ENCODE measurements at places on chromosomes 13 and 19.

- DNase-seq, result no peak
These were observed 3.6 kb downstream of the SERTAD1 start for GRCh38 chr19:40421993-40422747.

GRCh38 chr13:40204246-40204645 is 462.2 kb downstream of the FOXO1 start:
- DNase-seq, result no peak

DNA sequence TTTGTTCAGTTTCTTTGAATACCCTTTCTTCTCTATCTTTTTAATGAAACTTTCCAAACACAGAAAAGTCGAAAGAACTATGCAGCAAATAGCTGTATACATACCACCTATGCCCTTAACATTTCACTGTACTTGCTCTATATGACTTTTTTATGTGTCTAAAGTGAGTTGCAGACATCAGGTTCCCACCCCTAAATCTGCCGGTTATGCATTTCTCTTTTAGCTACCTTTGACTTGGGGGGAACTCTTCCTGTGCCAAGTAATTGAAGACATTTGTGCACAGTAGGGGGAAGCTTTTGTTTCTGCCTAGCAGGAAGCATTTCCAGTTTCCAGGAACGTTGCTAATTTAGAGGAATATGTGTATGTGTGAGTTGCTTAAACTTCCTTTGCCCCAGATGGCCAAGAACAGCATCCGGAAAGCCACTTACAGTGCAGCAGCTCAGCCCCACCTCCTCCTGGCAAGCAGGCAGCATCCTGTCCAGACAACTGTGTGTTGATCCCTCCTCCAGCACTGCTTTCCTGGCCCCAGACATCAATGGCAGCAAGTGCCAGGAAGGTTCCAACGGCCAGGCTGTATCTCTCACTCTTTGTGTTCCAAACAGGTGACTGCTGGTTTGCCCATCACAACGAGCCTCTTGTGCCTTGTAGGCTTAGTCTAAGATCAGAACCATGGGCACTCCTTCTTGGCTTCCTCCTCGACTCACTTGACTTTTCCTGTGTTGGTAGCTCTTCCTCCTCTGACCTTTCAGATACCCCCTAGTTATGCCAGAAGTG is 14.7 kb upstream of the GRAMD1A start:
- no peak for DNase-seq

- DNase-seq, result no peak
These were observed 23.7 kb upstream of the GPR18 start for GRCh38 chr13:99281811-99282263.

DNA sequence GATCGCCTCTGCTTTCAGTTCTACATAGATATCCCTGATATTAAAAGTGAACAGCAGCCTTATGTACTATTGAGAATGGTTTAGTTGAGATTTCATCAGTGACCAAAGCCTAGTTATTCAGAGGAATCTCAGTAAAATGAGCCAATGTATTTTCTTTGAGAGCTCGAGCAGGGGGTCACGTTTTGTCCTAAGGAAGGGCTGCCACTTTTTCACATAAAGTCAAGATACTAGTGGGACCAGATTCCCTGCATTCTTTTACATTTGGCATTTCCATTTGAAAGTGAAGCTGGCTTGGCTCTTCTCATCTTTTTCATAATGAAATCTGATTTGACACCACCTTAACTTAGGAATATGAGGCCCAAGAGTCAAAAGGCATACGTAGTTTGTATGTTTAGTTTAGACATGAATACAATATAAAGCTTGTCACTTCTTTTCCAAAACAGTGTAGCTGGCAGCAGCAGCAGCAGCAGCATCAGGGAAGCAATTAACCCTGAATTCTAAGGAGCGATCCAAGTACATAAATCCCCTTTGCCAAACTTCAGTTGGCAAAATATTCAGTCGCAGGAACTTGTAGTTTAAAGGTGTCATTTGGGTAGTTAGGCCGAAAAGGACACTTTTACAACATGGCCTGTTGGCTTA is 1752.2 kb upstream of the PCDH20 start:
- DNase-seq, result no peak

GRCh38 chr19:18415178-18415867 is 3.9 kb upstream of the SSBP4 start:
- no peak for DNase-seq

DNA sequence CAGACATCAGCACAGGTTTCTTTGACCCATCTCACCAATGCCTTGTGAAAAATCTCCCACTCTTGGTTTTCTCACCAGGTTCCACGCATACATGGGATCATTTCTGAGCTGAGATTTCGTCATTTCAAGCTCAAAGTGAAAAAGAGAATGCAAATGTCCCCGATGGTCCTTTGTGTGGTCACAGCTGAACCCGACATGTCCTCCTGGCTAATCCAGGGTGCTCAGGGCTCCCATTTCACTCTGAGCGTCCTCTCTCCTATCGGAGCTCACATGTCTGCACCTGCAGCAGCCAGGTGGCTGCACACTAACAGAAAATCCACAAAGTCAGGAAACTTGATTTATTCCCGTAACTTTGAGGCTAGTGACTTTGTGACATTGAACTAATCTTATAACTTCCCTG is 9.3 kb upstream of the CEACAM3 start:
- no peak for DNase-seq

DNA sequence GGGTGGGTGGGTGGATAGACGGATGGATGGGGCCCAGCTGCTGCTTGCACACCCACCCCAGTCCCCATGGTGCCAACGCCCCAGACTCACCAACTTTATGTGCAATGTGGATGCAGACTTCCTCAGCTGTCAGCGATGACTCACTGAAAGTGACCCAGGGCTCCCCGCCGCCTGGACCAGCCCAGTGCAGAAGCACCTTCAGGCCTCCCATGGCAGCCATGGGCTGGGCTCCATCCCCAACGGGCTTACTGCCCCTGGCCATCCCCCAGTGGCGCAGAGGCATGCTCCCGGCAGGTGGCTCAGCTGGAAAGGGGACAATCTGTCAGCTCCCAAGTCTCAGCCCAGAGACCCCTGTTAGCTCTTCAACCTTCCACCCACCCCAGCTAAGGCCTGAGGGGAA is 2.2 kb downstream of the TYK2 start:
- no peak for DNase-seq

DNA sequence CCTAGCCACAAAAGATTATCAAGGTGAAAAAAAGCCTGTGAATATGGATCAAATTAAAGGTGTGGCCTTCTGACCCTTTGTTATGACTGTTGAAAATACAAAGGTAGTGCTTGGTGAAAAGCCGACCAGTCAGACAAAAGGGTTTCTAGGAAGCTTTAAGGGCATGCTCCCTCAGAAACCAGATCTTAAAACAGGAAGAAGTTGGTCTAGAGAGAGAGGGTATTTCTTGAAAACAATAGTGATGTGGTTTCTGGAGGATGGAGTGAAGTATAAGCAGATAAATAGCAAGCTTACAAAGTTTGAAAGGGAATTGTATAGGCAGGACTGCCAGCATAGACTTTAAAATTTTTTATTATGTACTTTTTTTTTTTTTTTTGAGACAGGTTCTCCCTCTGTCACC is 5.0 kb upstream of the EID2 start:
- no peak for DNase-seq

DNA sequence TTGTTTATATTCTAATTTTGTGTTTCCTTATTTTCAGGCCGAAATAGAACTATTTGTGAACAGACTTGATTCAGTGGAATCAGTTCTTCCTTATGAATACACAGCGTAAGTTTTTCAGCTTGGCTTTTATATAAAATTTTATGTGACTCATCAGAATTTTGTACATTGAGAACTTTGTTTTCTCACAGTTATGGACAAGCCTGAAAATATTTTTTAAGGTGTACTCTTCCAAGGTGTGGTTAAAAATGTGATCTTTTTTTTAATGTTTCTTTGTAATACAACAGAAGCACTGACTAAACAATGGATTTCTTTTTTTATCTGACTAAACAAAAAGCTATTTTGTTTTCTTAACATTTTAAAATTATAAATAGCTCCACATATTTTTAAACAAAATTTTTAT is 16.3 kb downstream of the TM9SF2 start:
- no peak for DNase-seq

- DNase-seq, result no peak
These were observed 7.2 kb downstream of the RNASEH2B start for GRCh38 chr13:50916701-50917184.

GRCh38 chr13:42063105-42063504 is 14.7 kb downstream of the DGKH start:
- no peak for DNase-seq

DNA sequence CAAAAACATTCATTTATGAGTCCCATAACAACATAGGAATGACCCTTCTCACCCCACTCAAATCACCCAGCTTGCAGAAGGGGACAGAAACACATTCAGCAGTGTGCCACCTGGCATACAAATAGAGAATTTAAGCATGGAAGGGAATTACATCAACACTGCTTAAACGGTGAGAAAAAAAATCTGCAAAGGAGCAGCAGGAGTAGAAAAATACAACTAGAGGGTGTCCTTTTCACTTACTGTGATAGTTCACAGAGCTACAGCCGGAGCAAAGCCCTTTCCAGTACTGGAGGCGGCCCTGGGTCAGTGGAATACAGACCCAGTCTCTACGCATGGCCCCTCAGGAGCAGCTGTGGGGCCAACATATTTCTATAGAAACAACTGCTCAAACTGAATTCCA is 764.3 kb upstream of the ARGLU1 start:
- no peak for DNase-seq

- no peak for DNase-seq
These were observed 18.4 kb downstream of the AMER2 start for GRCh38 chr13:25153736-25154135.

GRCh38 chr13:40207001-40207478 is 459.4 kb downstream of the FOXO1 start:
- DNase-seq, result peak; percentile 12

- DNase-seq, result no peak
These were observed 318.3 kb upstream of the SGCG start for GRCh38 chr13:22862478-22862877.

DNA sequence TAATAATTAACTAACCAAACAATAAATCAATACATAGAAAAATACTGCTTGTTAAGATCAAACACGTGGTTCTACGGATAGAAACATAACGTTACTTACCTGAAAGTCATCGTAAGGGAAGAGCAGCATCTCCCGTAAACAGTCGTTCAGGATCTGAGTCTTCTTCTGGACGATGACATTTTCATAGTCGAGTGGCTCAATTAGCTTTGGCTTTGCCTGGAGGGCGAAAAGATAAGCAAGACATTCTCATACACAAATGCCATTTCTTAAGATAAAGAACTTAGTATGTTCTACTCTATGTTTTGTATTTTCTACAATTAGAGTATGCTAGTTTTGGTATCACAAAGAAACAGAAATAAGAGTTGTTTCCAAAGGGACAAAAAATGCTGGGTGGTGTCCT is 22.5 kb downstream of the DOCK9 start:
- DNase-seq, result no peak

DNA sequence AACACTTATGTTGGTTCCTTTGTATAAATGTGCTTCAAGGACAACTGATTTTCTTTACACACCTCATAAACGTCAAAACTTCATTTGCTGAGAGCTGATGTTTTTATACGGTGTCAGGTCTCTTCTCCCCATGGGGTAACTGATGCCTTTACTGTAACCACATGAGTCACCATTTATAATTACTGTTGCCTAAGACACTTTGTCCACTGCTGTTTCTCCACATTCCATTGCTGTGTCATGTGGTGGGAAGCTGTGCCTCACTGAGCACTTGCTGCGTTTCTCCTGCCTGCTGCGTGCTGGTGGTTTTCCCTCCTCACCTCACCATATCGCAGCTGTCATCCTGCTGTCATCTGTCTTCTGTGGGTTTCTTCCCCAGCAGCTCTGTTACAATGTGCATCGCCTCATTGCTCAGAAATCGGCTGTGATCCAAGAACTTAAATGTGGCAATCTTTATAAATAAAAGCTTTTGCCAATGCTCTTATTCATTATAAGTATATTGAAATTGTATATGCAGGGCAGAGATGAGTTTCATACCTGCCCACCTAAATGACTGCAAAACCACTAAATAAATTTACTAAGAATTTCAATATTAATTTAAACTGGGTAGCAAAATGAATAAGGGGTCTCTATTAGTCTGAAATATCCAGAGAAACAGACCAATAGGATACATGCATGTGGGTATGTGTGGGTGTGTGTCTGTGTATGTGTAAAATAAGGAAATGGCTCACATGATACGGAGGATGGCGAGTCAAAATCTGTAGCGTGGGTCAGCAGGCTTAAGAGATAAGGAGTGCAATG is 547.0 kb upstream of the SLITRK5 start:
- DNase-seq, result no peak

GRCh38 chr13:97914540-97914939 is 38.9 kb upstream of the IPO5 start:
- DNase-seq, result no peak

GRCh38 chr13:102550507-102550906 is 46.3 kb upstream of the TPP2 start:
- no peak for DNase-seq

GRCh38 chr19:5137114-5137513 is 168.2 kb downstream of the KDM4B start:
- no peak for DNase-seq

DNA sequence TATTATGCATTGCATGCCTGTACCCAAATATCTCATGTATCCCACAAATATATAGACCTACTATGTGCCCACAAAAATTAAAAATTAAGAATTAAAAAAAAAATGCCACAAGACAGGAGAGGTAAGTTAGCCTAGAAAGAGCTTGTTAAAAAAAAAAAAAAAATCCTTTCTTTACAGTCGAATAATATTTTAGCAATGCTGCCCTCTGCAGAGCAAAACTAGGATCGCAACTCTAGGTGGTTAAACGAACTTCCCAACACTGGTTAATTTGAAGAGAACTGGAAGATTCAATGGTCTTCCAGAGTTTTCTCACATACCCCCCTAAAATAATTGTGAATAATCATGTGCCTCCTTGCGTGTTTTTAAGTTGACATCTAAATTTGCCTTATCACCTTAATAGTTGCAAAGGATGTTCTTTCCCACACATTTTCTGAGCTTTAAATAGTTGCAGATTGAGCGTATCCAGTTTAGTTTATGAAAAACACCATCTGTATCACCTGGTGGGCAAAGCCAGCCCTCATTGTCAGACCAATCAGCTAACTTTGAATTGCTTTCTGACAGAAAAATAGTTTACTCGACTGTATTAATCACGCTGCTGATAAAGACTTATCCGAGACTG is 47.4 kb upstream of the RCBTB2 start:
- peak; percentile 55 for DNase-seq

DNA sequence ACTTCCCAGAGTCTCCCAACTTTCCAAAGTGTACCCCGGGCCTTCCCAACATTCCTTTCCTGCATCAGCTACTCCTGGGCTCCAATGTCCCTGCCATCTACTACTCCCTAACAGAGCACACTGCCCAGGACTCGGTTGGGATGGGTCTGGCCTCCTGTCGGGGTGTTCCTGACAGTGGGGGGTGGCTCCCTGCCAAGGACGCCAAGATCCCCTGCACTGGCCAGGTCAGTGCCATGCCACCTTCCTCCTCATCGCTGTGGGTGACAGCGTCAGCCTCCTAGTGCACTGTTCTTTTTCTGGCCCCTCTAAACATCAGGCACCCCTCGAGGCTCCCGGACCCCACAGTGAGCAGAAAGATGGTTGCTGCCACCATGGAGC is 13.8 kb downstream of the EPS15L1 start:
- no peak for DNase-seq

- no peak for DNase-seq
These were observed 97.9 kb downstream of the GGACT start for GRCh38 chr13:100490692-100491091.

Data from stimulated activated CD4-positive, alpha-beta T cell treated with anti-CD3 and anti-CD28 coated beads, TNF-alpha, amount 100 ng/mL, for 24 hours (primary cell).